T-helper 1 cell (primary cell): ENCODE measurements at places on chromosomes 11 and 22.

- DNase-seq, result no peak
These were observed 22.4 kb upstream of the SLC22A12 start for GRCh38 chr11:64568584-64569140.

- no peak for DNase-seq
These were observed 13.2 kb upstream of the SHISAL1 start for GRCh38 chr22:44325718-44326490.

DNA sequence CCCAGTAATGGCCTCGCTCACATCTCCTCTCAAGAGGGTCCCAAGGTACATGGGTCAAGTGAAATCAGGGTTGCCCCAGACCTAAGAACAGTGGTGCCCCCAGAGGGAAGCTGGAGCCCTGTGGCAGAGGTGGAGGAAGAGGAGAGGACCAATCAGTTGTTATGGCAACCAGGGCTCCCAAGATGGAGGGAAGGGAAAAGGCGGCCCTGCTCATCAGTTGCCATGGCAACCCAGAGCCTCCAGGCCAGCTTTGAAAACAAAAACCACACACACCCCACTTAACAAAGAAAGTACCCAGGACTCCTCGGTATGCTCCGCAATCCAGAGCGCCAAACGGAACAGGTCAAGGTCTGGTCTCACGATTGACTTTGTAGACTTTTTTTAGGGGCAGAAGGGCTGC is 53.5 kb upstream of the SLC35C1 start:
- DNase-seq, result no peak

DNA sequence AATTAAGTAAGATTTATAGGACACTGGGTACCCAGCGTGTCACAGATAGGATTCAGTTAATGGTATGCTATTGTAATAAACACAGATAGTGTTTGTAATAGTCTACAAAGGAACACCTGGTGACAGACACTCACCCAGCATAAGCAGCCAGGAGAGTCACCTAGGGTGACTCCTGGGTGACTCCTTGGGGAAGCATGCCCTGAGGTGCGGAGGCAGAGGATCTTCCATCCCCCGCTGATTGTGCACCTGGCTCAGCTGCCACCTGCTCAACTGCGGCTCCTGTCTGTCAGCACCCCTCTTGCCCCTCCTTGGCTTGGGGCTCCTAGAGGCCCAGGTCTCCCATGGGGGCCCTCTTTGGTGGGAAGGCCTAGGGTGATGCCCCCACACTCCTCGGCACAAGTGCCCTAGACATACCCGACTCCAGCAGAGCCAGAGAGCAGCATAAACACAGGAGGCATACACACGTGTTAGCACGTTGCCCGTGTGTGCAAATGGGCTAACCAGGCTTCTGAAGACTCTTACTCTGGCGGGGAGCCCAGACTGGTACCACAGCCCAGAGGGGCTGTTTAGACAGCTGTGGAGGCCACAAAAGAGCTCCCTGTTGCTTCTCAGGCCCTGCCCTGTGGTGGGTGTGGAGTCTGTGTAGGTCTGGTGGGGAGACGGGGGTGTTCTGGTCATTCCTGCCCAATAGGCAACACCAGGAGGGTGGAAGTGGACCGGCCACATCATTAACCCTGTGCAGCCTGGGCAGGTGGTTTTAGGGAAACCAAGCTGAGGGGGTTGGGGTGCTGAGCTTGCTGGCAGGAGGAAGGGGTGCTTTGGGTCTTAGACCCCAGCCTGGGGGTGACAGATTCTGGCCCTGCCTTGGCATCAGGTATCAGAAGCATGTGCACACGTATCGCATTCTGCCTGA is 3.0 kb downstream of the INPPL1 start:
- no peak for DNase-seq

GRCh38 chr11:111388842-111389241 is 9.8 kb upstream of the POU2AF1 start:
- no peak for DNase-seq

DNA sequence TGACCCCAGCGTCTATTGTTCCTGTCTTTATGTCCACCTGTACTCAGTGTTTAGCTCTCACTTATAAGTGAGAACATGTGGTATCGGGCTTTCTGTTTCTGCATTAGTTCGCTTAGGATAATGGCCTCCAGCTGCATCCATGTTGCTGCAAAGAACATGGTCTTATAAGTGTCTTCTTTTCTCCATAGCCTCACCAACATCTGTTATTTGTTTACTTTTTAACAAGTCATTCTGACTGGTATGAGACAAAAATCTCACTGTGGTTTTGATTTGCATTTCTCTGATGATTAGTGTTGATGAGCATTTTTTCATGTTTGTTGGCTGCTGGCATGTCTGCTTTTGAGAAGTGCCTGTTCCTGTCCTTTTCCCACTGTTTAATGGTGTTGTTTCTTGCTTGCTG is 21.7 kb upstream of the SLN start:
- DNase-seq, result no peak

GRCh38 chr11:43614214-43614613 is 66.3 kb upstream of the HSD17B12 start:
- no peak for DNase-seq

DNA sequence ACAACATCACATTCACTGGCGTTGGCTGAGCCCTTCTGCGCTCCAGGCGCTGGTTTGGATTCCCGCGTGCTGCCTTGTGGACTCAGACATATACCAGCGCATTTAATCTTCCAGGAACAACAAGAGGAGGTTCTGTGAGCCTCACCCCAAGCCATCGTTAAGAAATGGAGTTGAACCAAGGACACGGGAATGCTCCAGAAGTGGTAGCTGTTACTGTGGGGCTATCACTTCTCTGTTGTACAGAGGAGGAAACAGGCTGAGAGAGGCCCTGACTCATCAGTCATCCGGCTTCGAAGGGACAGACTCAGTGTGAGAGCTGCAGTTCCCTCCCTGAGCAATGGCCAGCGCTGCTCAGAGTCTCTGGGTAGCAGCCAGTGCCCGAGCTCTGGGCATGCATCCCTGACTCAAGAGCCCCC is 291.3 kb downstream of the TBC1D22A start:
- DNase-seq, result no peak

DNA sequence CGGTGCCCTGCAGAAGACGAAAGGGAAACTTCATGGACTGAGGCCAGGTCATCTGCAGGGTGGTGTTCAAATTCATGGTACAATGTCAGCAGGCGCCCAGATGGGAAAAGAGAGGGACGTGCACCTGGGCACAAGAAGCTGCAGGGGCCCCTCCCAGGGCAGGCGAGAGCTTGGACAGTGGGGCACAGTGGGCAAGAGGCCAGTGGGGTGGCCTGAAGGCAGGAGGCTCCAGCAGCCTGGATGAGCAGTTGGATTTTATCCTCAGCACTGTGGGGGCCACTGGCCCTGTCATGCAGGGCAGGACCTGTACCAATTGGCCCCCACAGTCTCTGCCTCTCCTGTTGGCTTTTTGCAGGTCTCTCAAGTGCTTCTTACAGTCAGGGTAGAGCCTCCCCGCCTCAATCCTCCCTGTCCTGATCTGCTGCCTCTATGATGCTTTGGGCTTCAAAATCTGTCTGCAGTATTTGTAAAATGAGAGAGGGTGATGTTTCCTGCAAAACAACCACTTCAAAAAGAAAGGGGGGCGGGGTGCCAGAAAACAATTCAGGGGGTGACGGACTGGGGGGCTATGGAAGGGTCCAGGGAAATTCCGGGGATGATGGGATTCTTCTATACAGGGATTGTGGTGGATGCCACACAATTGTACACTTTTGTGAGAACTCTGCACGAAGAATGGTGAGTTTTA is 1.7 kb upstream of the BID start:
- DNase-seq, result no peak

- no peak for DNase-seq
These were observed 95.0 kb downstream of the CADM1 start for GRCh38 chr11:115409116-115409670.

- peak; percentile 81 for DNase-seq
These were observed 10.1 kb downstream of the MTFP1 start for GRCh38 chr22:30435674-30436126.

DNA sequence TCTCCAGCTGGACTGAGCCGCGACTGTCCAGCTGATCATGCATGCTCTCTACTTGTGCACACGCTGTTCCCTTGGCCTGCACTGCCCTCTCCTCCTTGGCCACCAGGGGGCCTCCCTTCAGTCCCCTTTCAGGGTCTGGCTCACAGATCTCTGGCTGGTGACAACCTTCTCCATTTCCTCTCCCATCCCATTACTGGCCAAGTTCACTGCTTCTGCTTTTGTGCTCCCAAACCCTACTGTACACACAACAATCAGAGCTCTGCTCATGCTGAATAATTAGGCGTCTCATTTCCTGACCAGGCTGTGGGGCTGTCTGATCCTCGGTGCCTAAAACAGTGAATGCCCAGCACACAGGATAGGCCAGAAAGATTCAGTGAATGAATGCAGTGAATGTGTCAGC is 224.0 kb upstream of the NARS2 start:
- DNase-seq, result no peak

- no peak for DNase-seq
These were observed 50.6 kb downstream of the KCNJ4 start for GRCh38 chr22:38404419-38404818.

DNA sequence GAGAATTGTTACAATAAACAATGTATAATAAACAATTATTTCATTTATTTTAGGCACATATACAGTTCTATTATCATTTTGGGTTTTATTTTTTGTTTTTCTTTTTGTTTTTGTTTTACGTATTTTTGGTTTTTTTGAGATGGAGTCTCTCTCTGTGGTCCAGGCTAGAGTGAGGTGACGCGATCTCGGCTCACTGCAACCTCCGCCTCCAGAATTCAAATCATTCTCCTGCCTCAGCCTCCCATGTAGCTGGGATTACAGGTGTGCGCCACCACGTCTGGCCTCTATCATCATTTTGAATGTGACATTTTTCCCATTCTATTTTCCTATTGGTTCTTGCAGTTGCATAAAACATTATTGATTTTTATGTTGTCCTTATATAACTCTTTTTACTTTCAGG is 20.4 kb upstream of the OR52A1 start:
- DNase-seq, result no peak

GRCh38 chr11:103338621-103339484 is 229.6 kb downstream of the DYNC2H1 start:
- no peak for DNase-seq
